ENCODE measurements at places on chromosomes 12 and 14. TPM values are rescaled to one million over a fixed set of nuclear protein-coding genes. Genes with fewer than 3 reads are reported as not detected.

The LIN7A gene
- 5.9 TPM for total RNA-seq

The REM2 gene
- 1.6 TPM for total RNA-seq

The NUBPL gene
- total RNA-seq: 30.8 TPM

DNA sequence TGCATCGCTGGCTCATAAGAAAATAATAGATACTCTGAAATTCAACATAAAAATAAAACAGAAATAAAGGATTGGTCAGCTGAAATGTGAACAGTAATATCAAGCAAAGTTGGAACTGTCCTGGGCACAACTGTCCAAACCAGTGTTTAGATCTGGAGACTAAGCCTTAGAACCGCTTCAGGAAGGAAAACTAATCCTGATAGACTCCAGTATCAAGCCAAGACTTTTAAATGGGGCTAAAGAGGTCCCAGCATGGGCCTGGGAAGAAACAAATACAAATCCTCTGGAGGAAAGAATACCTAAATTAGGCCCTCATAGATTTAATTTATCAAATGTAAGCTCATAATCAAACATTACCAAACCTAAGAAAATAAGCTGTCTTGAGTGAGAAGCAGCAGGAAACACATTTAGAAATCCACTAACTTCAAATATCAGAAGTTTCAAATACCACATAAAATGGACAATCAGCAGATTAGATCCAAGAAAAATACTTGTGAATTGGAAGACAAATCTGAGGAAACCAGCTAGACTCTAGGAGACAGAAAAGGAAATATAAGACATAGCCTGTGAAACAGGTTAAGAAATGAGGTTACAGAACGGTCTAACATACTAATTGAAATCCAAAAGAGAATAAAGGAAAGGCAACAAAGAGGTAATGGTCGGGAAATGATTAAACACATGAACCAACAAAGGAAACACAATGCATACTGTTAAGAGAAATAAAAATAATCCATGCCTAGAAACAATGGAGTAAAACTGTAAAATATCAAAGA is 27.6 kb downstream of the SCAF11 start:
- no peak for DNase-seq

The RNF212B gene
- not detected for total RNA-seq

GRCh38 chr14:74586681-74587362 is 25.2 kb downstream of the LTBP2 start:
- DNase-seq: no peak

The RTN1 gene
- 1.5 TPM for total RNA-seq

- peak; percentile 71 for DNase-seq
Observed at GRCh38 chr12:4383304-4383865, 3.9 kb upstream of the FGF23 start.

DNA sequence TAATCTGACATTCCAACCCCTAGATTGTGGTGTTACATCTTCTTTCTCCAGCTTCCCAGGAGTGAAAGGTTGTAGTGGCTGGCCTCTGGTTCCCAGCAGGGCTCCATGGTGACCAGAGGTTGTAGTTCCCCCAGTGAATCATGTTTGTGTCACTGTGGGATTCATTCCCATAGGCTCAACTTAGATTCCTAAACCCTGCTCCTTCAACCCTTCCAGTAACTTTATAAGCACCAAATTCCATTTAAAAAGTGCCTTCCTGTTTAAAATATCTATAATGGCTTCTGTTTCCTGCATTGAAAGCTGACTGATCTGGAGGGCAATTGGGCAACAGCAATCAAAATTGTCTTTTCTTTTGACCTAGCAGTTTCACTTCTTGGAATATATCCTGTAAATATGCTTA is 40.5 kb upstream of the TBC1D15 start:
- DNase-seq: no peak
